ENCODE measurements at places on chromosomes 7 and 10. TPM values are rescaled to one million over a fixed set of nuclear protein-coding genes. Genes with fewer than 3 reads are reported as not detected.

The SLC18A3 gene
- total RNA-seq, result not detected

The MRC1 gene
- total RNA-seq, result 0.05 TPM

The TMEM236 gene
- total RNA-seq, result 0.58 TPM

The PIK3AP1 gene
- 5.1 TPM for total RNA-seq

The TMEM196 gene
- not detected for total RNA-seq

The HHEX gene
- total RNA-seq, result 0.34 TPM

The AQP1 gene
- 0.72 TPM for total RNA-seq

The ARHGEF35 gene
- total RNA-seq, result 3.8 TPM

DNA sequence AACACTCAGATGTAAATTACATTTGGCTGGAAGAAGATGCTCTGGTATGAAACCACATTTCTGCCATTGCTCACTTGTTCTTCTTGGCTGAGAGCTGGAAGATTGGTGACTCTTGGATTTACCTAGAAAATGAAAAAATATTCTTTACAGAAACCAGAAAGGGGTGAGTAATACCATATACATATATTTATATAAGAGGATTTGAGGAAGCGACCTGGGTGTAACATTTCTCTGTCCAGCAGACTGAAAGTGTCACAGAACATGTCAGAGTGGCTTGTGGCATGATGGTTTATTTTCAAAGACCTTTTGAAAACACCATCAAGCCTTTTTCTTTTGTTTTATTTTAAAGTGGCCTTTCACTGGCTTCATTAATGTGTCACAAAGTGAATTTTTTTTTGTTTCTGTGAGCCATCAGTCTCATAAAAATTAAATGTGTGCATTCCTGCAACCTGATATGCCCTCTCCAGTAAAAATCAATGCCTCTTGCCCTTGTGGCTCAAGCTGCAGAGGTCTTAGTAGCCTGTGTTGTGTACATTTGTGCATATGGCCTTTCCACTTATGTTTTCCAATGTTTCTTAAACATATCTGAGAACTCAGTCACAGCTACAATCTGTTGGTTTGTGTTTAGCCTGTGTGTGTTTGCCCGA is 23.5 kb downstream of the CREB5 start:
- H3K4me3 ChIP-seq, result no peak overlapping the region
- no peaks in the 10 kb centered on the region for H3K4me1 ChIP-seq
- H3K27ac ChIP-seq, result no peak overlapping the region

GRCh38 chr10:117360994-117361667 is 14.1 kb downstream of the PDZD8 start:
- peaks cover 61% of the 10 kb centered on the region for H3K4me1 ChIP-seq
- no peaks in the 10 kb centered on the region for H3K27me3 ChIP-seq
- DNase-seq, result no peak
- H3K27ac ChIP-seq, result no peak overlapping the region
- H3K4me3 ChIP-seq, result peak overlapping the region; percentile 49
- no peaks in the 10 kb centered on the region for H3K36me3 ChIP-seq

GRCh38 chr10:84334811-84335210 is 6.4 kb downstream of the CCSER2 start:
- H3K27me3 ChIP-seq, result no peaks in the 10 kb centered on the region
- peaks cover 47% of the 10 kb centered on the region for H3K4me1 ChIP-seq
- peaks cover 2% of the 10 kb centered on the region for H3K36me3 ChIP-seq
- DNase-seq, result no peak
- peak overlapping the region; percentile 87 for H3K27ac ChIP-seq
- peak overlapping the region; percentile 75 for H3K4me3 ChIP-seq

DNA sequence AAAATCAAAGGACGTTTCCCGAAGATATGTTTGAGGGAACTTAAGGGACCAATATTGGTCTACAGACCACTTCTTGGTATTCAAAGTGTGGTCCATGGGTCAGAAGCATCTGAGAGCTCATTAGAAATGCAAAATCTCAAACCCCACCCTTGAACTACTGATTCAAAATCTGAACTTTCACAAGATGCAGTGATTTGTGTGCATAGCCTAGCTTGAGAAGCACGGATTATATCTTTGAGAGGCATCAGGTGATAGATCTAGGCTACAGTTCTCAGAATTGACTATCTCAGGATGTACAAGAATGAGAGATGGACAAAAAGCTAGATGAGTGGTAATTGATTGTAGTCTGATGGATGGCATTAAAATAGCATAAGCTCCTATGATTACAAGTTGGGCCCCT is 19.5 kb downstream of the CYP3A4 start:
- H3K27me3 ChIP-seq, result peaks cover 16% of the 10 kb centered on the region
- no peak overlapping the region for H3K4me3 ChIP-seq
- no peak overlapping the region for H3K27ac ChIP-seq

- H3K27ac ChIP-seq, result no peak overlapping the region
- H3K4me3 ChIP-seq, result no peak overlapping the region
- H3K27me3 ChIP-seq, result peaks cover 23% of the 10 kb centered on the region
- H3K4me1 ChIP-seq, result peaks cover 17% of the 10 kb centered on the region
- no peaks in the 10 kb centered on the region for H3K36me3 ChIP-seq
Measured at GRCh38 chr7:22441157-22441556, 58.8 kb downstream of the STEAP1B start.

- H3K4me1 ChIP-seq, result no peaks in the 10 kb centered on the region
- no peaks in the 10 kb centered on the region for H3K36me3 ChIP-seq
- H3K27ac ChIP-seq, result no peak overlapping the region
- no peak overlapping the region for H3K4me3 ChIP-seq
- no peaks in the 10 kb centered on the region for H3K27me3 ChIP-seq
Measured at GRCh38 chr10:81479316-81479715, 395.7 kb upstream of the NRG3 start.

DNA sequence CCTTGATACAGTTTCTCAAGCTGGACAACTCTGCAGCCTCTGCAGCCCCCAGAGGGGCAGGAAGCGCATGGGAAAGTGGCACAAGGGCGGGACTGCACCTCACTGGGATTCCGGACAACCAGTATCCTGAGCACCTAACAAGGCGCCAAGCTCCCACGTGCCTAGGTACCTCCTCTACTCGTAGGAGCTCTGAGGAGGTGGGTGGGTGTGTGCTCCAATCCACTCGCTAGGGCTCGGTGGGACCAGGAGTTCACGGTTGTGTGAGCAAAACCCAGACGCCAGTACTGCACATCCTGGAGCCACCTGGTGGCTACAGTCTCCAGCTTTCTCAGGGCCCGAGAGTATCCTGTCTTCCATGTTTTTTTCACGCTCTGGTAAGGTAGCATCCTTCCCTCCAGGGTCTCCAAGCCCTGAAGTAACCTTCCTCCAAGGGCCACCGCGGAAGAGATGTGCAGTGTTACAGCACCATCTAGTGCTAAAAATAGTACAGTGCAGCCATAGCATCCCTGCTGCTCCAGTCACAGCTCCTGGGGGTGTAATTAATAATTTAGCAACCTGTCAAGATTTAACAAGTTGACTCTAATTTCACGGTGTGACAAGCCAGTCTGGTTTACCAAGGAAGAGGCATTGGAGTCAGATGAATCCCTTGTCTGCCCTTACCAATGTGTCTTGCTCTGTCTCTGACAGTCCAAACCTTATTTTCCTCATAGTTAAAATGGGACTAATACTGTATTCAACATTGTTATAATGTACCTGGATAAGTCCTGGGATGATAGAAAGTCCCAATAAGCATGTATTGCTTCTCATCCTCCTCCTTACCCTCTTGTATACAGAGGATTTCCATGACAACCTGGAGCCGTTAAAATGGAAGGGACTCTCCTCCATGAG is 70.4 kb downstream of the HERPUD2 start:
- no peak overlapping the region for H3K4me3 ChIP-seq
- peak; percentile 24 for DNase-seq
- no peaks in the 10 kb centered on the region for H3K36me3 ChIP-seq
- no peaks in the 10 kb centered on the region for H3K4me1 ChIP-seq
- no peak overlapping the region for H3K27ac ChIP-seq
- H3K27me3 ChIP-seq, result no peaks in the 10 kb centered on the region

DNA sequence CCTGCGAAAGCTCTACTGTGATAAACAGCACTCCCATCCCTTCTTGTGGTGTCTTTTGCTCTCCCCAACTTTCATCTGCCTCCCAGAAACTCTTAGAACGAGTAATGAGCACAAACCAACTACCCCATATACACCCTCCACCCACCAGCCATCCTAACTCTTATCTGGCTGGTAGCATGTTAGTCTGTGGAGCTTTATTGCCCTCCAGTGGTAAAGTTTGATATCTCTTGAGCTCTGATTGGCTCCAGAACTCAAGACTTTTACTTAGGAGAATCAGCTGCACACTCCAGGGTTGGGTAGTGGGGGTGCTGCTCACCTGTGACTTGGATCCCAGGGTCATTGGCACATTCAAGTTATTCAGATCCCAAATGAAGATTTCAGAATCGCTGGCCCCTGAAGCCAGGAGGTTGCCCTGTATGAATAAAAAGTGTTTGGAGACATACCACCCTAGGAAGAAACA is 10.9 kb downstream of the SEC31B start:
- H3K27ac ChIP-seq, result peak overlapping the region; percentile 89
- no peaks in the 10 kb centered on the region for H3K27me3 ChIP-seq
- H3K36me3 ChIP-seq, result peaks cover 29% of the 10 kb centered on the region
- H3K4me1 ChIP-seq, result peaks cover 79% of the 10 kb centered on the region

- H3K4me1 ChIP-seq, result peaks cover 26% of the 10 kb centered on the region
- H3K4me3 ChIP-seq, result peak overlapping the region; percentile 82
- H3K27me3 ChIP-seq, result no peaks in the 10 kb centered on the region
- H3K36me3 ChIP-seq, result no peaks in the 10 kb centered on the region
- no peak for DNase-seq
- peak overlapping the region; percentile 77 for H3K27ac ChIP-seq
Measured at GRCh38 chr7:38318803-38319416, 45.5 kb upstream of the TARP start.

GRCh38 chr10:28875549-28876081 is 198.3 kb downstream of the BAMBI start:
- no peaks in the 10 kb centered on the region for H3K4me1 ChIP-seq
- no peak for DNase-seq
- no peak overlapping the region for H3K27ac ChIP-seq
- peaks cover 9% of the 10 kb centered on the region for H3K27me3 ChIP-seq

- peaks cover 5% of the 10 kb centered on the region for H3K36me3 ChIP-seq
- peak; percentile 27 for DNase-seq
- H3K27ac ChIP-seq, result peak overlapping the region; percentile 55
- H3K4me3 ChIP-seq, result peak overlapping the region; percentile 80
Measured at GRCh38 chr7:86978808-86979506, 80.5 kb downstream of the ELAPOR2 start.

DNA sequence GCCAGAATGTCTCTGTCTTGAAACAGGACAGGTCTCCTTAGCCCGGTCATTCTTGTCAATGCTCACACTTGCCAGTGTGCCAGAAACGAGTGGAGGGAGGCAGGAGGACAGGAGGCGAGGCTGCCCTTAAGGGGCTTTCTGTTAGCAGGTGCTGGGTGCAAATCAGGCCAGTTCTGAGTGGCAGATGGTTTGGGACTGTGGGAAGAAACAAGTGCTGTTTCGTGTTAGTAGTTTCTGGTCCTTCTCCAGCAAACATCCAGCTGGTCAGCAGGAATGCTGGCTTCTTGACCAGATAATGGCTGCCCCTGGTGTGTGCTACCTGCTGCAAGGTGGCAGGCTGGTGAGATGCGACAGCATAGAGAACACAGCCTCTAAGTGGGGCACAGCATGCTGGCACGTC is 8.2 kb upstream of the NDUFB2 start:
- H3K27me3 ChIP-seq, result no peaks in the 10 kb centered on the region
- no peak for DNase-seq
- H3K27ac ChIP-seq, result no peak overlapping the region
- H3K4me1 ChIP-seq, result peaks cover 13% of the 10 kb centered on the region

- H3K36me3 ChIP-seq, result no peaks in the 10 kb centered on the region
- DNase-seq, result no peak
- no peak overlapping the region for H3K4me3 ChIP-seq
- H3K27ac ChIP-seq, result no peak overlapping the region
- peaks cover 26% of the 10 kb centered on the region for H3K27me3 ChIP-seq
- H3K4me1 ChIP-seq, result no peaks in the 10 kb centered on the region
Measured at GRCh38 chr7:106219170-106219569, 65.6 kb downstream of the NAMPT start.

DNA sequence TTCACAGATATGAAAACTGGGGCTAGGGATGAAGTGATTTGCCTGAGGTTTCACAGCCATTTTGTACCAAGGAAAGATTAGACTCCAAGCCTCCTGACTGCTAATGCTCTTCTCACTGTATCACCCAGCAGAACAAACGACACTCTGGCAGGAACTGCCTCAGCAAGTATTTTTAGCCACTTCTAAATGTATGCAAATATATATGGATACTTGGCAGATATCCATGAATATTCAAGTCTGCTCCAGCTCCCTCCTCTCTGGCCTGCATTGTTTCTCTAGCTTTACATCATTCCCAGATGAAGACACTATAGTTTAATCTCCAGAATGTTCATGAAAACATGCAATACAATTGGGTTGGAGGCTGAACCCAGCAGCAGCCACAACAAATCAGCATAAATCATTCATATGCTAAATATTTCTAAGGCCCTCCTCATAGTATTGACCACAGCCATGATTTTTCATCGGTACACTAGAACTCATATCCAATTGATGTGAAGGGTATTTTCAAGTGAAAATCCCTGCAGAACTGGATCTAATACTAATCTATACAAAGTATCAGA is 65.5 kb downstream of the HPSE2 start:
- no peak overlapping the region for H3K27ac ChIP-seq
- no peak overlapping the region for H3K4me3 ChIP-seq
- no peaks in the 10 kb centered on the region for H3K4me1 ChIP-seq
- DNase-seq, result no peak
- no peaks in the 10 kb centered on the region for H3K36me3 ChIP-seq

DNA sequence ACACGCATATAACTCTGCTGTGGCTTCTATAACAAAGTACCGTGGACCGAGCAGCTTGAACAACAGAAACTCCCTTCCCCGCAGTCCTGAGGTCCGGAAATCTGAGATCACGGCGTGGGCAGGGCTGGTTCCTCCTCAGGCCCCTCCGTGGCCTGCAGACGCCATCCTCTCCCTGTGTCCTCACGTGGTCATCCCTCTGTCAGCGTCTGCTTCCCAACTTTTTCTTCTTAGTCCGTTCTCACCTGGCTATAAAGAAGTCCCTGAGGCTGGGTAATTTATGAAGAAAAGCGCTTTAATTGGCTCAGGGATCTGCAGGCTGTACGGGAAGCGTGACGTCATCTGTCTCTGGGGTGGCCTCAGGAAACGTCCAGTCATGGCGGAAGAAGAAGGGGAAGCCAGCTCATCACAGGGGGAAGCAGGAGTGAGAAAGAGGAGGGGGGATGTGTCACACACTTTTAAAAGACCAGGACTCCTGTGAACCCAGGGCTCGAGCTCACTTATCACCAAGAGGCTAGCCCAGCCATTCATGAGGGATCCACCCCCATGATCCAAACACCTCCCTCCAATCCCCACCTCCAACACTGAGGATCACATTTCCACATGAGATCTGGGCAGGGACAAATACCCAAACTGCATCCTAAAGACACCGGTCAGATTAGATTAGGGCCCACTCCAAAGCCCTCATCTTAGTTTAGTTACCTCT is 91.2 kb upstream of the INSIG1 start:
- peak overlapping the region; percentile 98 for H3K27ac ChIP-seq
- peaks cover 11% of the 10 kb centered on the region for H3K36me3 ChIP-seq
- peaks cover 74% of the 10 kb centered on the region for H3K4me1 ChIP-seq
- H3K4me3 ChIP-seq, result peak overlapping the region; percentile 88
- no peaks in the 10 kb centered on the region for H3K27me3 ChIP-seq
